ENCODE measurements at places on chromosomes 6 and 20.

- DNase-seq = no peak
Measured at GRCh38 chr6:87082160-87082721, 12.7 kb downstream of the CGA start.

GRCh38 chr6:25544833-25545232 lies 107.2 kb upstream of the SCGN start:
- no peak for DNase-seq

- DNase-seq = no peak
Measured at GRCh38 chr6:35512740-35513139, at the start of gene TULP1. TSS of gene TULP1 (minus strand) at chr6:35512896. CDS start at chr6:35512858, 38 bp downstream.

DNA sequence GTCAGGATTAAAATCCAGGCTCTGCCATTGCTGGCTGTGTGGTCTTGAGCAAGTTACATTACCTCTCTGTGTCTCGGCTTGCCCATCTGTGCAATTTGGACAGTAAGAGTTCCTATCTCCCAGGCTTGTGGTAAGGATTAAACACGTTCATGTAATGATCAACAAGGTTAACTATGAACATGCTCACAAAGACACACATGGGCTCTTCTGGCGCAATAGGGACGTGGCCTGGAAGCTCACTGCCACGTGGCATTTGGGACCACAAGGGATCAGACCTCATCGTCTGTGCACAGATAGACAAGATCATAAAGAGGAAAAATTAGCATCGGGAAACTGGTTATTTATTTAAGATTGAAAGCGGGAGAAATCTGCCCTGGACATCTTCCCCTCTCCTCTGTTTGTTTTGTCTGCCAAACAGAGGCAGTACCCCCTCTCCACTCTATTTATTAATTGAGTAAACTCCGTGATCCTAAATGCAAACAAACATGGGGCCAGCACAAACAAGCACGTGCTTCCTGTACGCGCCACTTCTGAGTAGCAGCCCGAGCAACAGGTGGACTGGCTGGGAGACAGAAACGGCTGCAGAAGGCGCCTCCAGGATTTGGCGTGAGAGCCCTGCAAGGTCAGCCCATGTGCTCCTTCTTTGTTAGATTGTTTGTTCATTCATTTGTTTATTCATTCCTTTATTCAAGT lies 95.0 kb downstream of the CDH26 start:
- no peak for DNase-seq

DNA sequence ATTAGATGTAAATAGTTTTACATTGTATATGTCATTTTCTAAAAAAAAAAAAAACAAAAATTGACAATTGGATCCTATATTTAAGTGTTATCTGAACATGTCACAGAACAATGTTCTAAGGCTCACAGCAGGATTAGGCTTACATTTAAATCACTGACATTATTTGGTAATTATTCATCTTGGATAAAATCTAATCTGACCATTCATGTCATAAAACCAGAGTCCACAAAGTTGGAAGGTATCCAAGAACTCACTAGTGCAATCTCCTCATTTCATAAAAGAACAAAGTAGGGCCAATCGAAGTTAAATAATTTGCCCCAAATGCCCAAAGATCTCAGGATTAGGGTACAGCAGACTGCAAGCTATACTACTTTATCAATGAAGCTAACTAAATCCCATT lies 73.0 kb downstream of the PDSS2 start:
- DNase-seq = peak; percentile 27

GRCh38 chr6:22601984-22602383 lies 32.6 kb downstream of the HDGFL1 start:
- DNase-seq = no peak

Data from fibroblast of skin of right biceps (primary cell).